ENCODE measurements at places on chromosomes 2 and 18.

- no peak for DNase-seq
Observed at GRCh38 chr2:212943351-212943750, 208.1 kb downstream of the IKZF2 start.

DNA sequence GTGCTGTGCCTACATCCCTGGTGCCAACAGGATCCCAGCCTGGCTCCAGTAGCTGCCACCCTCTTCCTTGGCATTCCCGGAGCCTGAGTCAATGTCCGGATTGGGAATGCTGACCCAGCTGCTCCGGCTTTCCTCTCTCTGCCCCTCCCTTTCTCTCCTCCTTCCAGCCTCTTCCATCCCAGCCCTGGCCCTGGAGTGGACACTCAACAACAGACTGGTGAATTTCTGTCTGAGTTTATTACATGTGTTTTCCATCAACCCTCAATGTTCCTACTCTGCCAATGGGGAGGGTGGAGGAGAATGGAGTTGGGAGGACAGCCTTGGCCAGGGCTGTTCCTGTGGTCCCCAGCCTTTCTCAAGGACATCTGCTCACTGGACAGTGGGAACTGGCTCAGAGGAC, 917 bp upstream of the PRKAG3 start:
- DNase-seq, result no peak

DNA sequence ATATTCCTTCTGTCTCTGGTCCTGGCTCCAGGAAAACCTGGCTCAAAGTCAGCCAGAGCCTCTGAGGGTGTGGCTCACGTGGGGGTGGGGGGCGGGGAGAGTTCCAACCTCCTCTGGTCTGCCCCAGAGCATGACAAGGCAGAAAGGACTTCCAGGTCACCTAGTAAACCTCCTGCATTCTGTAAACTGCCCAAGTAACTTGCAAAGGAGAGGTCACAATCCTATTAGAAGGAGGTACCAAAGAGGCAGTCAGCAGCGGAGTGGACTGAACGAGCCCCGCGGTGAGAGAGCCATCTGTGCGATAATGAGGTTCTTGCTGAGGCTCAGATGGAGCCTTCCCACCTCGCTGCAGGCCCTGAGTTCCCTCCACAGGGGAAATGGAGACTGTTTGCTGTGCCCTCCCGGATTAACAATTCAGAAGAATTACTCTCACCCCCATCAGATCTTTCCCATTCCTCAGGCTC, 58.9 kb upstream of the GATA6 start:
- no peak for DNase-seq

DNA sequence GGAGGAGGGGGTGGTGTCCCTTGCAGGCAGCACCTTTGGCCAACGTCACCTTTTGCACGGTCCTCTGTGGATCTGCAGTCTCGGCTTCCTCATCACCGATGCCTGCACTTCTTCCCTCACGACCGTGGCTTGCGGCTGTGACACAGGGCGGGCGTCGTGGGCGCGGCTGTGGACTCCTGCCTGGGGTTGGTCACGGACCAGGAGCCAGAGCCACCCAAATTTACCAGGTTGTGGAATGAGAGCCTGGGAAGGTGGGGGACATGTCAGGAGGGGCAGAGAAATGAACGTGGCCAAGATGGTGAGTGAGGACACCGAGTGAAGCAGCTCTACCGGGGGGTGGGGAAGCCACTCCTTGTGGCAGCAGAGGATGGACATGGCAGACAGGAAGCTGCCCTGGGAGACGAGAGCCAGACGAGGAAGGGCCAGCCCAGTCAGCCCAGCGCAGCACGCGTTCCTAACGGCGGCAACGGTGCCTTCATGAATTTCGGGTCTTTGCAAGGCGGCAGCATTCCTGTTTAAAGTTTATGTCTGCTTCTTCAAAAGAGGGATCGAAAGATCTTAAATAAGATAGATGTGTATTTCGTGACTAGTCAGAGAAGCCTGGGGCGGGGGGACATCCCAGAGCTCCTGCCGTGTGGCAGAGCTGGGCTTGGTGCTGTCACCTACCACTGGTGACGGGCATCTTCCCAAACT, 84.2 kb downstream of the LRRFIP1 start:
- no peak for DNase-seq

- DNase-seq, result no peak
Observed at GRCh38 chr18:11932393-11932792, 24.3 kb upstream of the MPPE1 start.

DNA sequence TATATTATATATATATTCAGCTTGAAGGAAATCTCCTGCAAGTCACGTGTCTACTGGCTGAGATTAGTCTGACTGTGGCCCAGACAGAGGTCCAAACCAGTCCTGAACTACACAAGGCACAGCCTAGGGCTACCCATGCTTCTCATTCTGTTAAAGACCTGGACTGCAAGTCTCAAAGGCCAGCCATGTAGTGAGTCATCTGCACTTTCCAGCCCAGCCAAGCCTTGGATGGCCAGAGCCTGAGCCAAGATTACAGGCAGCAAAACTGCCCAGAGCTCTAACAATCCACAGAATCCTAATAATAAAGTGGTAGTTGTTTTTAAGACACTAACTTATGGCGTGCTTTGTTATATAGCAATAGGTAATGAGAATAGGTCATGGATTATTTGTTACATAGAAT, 259.6 kb downstream of the SS18 start:
- DNase-seq, result no peak

DNA sequence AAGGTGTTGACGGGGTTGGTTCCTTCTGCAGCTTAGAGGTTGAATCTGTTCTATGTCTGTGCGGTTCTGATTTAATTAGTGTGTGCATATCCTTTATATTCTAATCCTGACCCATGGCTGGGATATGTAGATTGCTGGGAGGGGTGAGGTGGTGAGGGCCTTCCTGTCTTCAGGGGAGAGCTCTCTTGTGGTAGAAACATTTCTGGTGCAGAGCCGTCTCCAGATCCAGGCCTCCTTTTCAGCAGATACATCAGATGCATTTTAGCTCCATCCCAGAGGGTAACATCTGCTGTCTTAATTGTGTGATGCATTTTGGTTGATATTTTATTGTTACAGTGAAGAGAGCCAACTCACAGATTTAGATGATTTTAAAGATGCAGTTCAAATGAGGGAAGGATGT, 227.8 kb downstream of the AGAP1 start:
- DNase-seq, result no peak

- DNase-seq, result no peak
Observed at GRCh38 chr18:59264651-59265245, 8.5 kb downstream of the RAX start.

DNA sequence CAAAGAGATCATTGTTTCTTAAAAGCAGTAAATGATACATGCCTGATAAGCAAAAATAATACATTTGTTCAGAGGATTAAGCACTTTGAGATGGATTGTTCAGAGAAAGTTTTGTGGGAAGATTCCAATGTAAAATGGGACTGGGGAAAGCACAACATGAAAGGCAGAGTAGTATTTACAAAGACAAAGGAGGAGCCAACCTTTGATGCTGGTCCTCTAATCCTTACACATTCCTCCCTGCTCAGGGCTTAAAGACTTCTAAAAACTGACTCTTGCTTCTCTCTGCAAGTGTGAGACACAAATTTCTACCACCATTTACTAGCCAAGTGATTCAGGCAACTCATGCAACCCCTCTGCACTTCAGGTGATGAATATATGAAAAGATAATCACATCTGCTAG, 47.2 kb upstream of the REG3G start:
- no peak for DNase-seq

- DNase-seq, result no peak
Observed at GRCh38 chr2:229416116-229416694, 145.1 kb upstream of the PID1 start.

Measured in T47D (cell line).